ENCODE measurements at places on chromosomes 2 and 18.

DNA sequence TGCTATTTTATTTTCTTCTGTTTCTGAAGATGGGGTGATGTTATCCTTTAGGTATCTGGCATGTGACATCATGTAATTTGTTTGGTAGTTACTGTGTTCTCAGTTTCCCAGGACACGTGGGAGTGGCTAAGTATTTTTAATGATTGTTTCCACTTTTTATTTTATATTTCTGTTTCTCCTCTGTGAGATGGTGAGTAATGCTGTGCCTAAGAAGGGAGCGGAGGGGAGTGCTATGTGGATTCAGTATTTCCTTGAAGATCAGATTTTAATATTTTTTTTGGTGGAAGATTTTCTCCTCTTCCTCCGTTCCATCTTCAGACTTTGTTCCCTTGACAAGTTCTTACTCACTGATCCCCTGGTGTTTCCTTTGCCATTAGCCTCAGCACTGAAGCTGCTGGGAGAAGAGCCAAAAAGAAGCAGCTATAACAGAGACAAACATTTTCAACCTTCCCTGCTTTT is 180.0 kb upstream of the MMADHC start:
- peak; percentile 72 for DNase-seq

DNA sequence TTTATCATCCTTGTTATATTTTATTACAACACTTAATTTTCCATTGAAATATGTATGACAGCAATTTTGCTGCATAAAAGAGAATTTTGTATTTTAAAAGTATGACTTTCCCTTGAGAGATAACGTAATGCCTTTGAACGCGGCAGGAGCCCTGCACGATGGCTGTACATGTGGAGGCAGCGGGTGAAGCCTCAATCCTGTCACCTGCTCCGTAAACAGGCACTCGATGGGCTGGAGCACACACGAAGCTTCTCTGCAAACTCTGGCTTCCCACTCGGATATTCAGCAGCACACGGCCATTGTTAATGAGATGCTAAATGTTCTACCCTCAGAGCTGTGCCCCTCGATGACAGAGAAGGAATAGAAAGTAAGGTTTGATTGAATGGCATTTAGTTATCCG is 184.4 kb downstream of the RTP5 start:
- DNase-seq, result no peak

GRCh38 chr2:43025709-43026295 is 200.6 kb downstream of the ZFP36L2 start:
- DNase-seq, result no peak

DNA sequence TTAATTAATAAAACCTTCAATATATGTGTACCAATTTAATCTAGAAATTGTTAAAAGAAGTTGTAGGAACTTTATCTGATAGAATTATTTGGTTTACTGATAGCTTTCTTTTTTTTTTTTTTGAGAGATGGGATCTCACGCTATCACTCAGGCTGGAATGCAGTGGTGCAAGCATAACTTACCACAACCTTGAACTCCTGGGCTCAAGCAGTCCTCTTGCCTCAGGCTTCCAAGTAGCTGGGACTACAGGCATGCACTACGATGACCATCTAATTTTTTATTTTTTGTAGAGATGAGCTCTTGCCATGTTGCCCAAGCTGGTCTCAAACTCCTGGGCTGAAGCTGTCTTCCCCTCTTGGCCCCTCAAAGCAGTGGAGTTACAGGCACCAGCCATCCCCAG is 66.8 kb downstream of the CCDC138 start:
- DNase-seq, result peak; percentile 12

DNA sequence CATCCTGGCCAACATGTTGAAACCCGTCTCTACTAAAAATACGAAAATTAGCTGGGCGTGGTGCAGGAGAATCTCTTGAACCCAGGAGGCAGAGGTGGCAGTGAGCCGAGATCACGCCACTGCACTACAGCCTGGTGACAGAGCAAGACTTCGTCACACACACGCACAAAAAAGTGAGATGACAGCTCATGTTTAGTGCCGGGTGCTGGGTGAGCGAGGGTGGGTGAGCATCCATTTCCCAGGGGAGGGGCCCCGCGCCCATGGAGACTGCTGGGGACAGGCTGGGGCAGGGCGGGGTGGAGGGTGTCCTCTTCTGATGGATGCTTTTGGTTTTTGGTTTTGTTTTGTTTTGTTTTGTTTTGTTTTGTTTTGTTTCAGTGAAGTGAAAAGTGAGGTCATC is 206.5 kb downstream of the GBX2 start:
- DNase-seq, result no peak

DNA sequence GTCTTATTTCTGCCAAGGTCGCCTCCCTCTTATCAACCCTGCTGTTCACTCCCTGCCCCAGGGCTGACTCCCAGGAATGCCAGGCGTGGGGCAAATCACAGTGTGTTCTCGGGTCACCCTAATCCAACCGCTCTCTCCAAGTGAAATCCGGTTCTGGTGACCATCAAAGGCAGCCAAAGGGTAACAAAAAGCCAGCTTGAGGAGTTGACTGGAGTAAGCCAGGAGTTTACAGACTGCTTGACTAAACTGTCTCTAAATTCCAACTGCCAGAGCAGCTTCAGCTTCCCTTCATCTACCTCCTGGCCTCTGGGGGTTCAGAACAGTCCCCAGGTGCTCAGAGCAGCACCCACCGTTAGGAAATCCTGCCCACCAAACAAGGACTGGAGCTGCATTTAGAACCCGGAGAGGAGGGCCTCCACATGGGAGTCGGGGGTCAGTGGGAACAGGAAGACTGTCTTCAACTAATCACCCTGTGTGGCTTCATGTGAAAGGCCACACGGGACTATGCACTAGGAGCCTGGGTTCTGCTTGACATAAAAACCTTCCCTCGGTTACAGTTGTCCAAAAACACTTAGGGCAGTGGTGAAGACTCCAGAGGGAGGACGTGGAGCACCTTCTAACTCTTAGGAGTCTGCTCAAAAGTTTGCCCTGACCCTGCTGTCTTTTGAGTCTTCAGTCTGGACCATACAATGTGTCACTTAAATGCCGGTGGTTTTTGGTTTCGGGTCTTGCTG is 24.2 kb upstream of the MCFD2 start:
- no peak for DNase-seq

DNA sequence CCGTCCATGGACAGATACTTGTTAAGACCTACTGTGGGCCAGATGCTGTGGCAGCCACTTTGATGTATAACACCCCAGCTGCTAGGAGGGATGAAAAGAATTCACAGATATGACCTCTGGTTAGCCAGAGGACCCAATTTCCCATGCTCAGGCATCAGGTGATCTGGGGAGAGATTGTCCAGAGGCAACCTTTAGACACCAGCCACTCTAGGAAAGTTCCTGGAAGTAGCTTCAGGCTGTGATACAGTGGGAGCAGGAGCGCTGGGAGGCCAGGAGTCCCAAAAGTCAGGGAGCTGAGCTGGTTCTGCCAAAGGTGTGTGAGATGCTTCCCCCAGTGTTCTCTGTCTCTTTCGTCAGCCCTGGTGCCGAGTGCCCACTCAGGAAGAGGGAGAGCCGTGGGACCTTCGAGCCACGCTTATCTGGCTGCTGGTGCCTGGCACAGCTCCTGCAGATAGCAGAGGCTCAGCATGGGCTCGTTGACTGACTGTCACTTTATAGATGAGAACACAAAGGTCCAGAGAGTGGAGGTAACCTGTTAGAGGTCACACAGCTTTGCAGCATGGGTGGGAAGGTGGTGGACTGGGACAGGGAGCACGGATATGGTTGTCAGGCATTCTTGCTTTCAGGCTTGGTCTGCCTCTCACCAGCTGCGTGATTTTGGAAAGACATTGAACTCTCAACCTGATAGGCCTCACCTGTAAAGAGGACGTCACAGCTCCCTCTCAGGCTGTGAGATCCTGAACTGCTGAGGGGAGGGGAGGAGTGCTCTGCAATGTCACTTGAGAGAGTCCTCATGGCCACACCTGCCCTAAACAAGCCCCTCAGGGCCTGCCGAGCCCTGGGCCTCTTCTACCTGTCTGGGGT is 7.8 kb upstream of the RALB start:
- no peak for DNase-seq

DNA sequence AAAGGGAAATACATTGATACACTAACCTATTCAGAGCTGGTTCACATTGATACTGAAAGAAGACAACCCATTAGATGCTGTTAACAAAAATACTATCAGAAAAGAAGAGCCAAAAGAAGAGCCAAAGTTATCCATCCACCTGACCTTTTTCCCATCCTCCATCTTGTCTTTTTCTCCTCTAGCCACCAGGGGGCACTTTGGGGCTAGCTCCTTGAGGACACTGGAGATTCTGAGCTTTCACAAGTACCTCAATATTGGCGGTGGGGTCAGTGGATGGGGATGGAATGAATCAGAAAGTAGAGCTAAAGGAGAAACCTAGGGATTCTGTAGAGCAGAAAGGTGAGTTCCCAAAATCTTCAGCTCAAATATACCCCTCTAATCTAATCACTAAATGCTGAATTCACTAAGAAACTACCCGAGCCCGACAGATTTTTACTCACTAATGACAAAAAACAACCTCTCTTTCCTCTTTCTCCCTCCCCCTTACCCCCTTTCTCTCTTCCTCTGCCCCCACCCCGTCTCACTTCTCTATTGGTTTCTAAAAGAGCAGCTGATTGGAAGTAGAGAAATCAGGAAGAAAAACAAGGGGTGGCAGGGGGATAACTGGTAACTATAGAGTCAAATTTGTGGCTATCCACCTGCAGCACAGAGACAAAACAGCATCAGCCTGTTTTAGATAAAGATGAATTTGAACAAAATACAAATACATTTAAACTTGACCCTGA is 203.3 kb downstream of the TCF4 start:
- peak; percentile 73 for DNase-seq

- DNase-seq, result no peak
Observed at GRCh38 chr2:209985874-209986273, 16.6 kb upstream of the RPE start.

DNA sequence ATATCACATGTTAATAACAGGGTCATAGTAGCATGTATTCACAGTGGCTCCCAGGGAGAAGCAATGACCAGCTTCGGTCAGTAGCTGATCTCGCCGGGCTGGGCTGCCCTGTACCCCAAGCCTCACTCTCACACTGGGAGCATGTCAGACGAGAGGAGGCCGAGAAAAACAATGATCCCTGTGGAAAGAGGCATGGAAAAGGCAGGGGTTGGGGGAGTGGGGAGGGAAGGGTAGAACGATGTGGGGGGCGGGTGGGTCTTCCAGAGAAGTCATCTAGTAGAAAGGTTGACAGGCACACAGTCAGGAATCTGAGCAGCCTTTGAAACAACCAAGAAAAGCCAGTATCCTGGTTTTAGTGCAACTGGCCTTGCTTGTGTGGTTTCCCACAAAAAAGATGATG is 25.4 kb downstream of the TGFA start:
- no peak for DNase-seq

DNA sequence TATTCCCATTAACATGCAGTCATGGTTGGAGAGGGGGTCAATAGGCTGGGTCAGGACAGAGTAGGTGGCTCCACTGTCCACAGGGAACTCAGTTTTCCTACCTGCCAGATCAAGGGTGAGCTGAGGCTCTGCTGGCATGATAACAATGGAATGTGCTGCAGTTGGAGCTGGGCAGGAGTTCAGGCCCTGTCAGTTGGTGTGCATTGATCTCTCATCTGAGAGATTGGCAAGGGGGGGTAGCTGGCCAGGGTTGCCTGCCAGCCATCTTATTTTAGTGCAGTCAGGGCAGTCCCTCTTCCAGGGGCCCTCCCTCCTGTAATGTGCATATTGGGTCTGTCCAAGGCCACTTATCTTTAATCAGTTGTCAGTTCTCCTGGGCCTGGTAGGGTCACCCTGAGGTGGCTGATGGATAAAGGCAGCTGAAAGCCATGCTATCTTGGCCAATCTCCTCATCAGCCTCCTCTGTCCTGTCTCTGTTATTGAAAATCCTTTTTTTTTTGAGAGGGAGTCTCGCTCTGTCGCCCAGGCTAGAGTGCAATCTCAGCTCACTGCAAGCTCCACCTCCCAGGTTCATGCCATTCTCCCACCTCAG is 38.1 kb upstream of the CCBE1 start:
- no peak for DNase-seq

DNA sequence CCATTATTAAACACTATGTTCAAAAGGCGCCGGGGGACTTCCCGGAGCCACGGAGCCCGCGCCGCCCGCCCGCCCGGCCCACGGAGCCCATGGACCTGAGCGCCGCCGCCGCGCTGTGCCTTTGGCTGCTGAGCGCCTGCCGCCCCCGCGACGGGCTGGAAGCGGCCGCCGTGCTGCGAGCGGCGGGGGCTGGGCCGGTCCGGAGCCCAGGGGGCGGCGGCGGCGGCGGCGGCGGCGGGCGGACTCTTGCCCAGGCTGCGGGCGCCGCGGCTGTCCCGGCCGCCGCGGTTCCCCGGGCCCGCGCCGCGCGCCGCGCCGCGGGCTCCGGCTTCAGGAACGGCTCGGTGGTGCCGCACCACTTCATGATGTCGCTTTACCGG is 197 bp downstream of the GDF7 start:
- no peak for DNase-seq

DNA sequence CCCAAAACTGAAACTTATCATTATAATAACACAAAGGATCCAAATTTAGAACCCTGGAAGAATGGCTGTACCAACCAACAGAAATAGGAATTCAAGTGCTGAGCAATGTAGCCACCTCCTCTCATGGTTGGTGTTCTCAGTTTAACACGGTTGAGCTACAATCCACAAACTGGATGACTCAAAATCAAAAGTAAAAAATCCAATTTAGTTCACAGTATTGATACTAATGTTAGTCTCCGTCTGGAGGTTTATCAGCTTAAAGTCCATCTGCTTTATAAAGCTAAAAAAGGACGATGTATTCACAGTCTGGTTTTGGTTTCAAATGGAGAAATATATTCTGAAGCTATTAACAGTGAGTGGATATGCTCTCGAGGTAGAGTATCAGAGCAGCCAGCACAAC is 40.5 kb downstream of the CNTNAP5 start:
- DNase-seq, result no peak

GRCh38 chr2:231521443-231521842 is 8.8 kb downstream of the NMUR1 start:
- no peak for DNase-seq
